Cerebellum (tissue), 4 donors: ENCODE measurements at places on chromosomes 2 and 18. TPM values are rescaled to one million over a fixed set of nuclear protein-coding genes. Genes with fewer than 3 reads are reported as not detected.

The PCGF1 gene
- 8.4 TPM for total RNA-seq

The ACMSD gene
- not detected for total RNA-seq

The DUSP2 gene
- total RNA-seq = 4.1 TPM

The IL1B gene
- total RNA-seq = 1.1 TPM

The PSMG2 gene
- 46.3 TPM for total RNA-seq

DNA sequence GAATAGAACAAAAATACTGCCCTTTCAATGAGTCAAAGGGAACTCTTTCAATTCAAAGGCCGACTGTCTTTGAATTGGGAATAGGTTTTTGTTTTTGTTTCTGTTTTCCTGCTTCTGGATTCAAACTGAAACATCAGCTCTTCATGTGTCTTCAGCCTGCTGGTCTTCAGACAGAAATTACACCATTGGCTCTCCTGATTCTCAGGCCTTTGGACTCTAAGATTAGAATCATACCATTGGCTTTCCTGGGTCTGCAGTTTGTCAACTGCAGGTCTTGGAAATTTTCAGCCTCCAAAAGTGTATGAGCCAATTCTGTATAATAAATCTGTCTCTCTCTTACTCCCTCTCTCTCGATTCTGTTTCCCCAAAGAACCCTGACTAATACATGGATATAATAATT is 31.1 kb downstream of the CTLA4 start:
- DNase-seq = no peak

DNA sequence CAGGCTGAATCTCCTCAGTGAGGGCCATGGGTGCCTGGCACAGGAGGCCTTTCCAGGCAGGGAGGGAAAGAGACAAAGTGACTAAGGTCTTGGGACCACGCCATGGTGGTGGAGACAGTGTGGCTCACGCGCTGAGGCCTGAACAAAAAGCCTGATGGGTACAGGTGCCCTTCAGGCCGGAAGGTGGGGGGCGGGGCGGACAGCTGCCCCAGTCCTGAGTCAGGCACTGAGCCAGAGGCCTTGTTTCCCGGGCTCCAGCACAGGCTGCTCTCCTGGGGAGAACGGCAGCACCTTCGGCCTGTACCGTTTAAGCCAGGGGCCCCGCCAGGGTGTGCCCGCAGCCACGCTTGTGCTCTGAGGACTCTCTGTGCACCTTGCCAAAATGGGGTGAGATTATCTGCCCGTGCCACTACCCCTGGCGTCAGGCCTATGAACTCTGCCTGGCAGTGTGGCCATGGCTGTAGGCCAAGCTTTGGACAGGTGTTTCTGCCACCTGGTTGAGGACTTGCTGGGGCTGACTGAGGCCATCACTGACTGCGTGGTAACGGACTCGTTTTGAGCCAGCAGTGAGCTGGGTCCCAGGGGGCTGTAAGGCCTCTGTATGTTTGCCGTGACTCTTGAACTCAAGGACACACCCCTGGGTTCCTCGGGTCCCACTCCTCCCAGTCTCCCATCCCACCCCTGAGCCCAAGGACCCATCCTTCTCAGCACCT is 31.7 kb upstream of the DNMT3A start:
- DNase-seq = peak; percentile 60

DNA sequence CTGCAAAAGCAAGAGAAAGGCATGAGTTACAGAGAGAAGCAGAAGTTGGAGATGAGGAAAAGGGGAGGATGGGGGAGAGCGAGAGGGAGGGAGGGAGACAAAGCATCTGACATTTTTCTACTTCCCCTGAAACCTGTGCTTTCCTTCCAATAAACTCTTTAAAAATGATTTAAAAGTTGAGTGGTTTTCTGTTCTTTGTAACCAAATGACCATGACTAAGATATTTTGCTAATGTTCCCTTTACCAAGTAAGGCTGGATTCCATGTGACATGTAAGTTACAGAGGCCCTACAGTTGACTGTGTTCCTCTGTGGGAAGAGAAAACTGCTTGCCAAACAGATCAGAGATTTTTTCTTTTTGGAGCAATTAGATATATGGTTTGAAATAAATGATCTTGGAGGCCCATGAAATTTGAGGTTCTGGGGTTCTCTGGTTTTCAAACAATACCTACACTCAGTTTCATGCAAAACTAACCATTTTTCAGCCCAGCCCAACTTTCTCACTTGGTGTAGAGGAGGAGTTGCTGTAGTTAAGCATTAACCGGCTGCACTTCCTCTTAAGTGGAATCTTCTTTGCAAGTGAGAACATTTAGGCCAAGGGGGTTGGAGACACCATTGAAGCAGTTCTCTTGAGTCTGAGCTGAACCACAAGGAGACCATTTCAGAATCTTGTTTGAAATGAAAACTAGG is 34.5 kb downstream of the INSIG2 start:
- no peak for DNase-seq

DNA sequence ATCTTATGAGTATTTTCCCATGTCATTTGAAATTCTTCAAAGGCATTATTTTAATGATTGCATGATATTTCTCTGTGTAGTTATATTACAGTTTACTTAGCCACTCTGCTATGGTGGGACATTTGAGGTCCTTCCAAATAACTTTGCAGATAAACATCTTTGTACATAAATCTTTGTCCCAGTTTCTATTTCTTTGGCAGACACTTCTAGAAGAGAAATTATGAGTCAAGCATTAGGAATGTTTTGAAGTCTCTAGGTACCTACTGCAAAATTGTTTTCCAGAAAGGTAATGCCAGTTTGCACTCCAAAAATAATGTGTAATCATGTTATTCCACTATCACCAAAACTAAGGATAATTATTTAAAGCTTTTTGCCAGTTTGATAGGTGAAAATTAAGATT is 149.7 kb downstream of the EN1 start:
- no peak for DNase-seq

DNA sequence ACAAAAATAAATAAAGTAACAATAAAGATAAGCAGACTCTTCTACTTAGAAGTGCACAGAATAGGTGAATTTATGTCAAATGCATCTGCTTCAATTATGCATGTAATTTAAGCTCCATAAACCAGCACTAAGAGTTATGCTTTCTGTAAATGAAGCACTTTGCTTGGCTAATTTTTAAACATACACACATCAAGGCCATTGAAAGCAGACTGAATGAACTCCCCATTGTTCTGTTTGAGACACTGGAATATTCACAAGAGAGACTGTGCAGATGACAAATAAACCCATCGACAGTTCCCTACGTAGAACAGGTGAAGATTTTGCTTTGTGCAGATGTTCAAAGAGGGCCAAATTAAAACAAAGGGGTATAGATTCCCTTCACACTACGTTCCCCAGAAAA is 133.4 kb downstream of the PID1 start:
- DNase-seq = no peak

DNA sequence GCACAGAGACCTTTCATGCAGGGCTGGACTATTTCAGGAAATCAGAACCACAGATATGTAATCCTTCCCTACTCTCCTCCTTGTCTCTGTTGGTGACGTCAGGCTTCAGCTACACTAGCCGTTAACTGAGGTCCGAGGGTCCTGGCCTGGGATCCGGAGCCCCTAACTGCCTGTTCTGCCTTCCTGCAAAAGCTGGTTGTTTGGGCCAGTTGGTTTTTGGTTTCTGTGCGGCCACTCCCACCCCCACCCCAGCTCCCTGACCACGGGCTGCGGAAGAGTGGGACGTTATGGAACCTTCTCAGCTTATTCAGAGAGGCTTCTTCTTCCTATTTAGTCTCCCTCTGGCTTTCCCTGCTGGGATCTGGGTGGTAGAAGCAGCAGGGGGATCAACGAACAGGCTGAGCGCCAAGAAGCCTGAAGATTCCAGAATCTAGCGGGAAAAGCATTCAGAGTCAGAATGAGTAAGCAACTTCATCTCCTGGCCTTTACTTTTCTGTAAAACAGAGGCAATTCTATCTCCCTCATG is 49.3 kb upstream of the ROCK2 start:
- DNase-seq = no peak

- no peak for DNase-seq
Observed at GRCh38 chr2:69210385-69210784, 176.6 kb downstream of the GFPT1 start.

DNA sequence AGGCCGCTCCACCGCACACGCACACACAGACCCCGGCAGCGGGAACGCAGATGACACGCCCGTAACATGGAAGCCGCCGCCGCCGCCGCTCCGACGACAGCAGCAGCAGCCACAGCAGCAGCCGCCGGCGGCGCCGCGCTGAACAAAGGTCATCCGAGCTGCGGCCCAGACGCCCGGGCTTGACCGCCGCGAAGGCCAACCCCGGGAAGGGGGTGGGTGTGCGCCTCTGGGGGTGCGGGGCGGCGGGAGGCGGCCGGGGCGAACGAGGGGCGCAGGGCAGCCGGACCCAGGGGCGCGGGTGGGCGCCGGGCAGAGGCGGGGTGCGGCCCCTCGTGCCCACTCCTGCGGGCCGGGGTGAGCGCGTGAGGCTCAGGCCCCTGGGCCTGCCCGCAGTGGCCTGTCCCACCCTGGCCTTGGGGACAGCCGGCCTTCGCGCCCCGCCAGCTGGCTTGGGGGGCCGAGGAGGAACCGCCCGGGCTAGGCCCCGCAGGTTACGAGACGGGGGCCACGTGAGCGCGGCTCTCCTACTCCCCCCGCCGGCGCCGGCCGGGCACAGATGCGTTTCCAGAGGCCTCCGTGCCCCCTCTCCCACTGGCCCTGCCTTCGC is 1.0 kb upstream of the ZNF532 start:
- DNase-seq = peak; percentile 50

DNA sequence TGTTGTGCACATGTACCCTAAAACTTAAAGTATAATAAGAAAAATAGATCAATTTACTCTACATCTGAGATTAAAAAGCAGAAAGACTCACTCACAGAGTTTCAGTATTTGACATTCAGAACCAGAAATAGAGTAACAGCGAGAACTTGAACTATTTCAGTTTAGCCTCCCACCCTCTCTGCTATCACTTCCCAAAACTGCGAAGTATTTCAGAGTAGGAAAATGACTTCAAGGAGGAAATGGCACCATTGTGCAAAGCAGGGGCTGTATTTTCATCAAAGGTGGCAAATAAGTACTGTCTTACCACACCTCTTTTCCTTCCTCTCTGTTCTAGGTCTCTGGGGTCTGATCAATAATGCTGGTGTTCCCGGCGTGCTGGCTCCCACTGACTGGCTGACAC is 13.6 kb downstream of the DHRS9 start:
- DNase-seq = no peak

- DNase-seq = no peak
Observed at GRCh38 chr2:60621688-60622429, 68.4 kb upstream of the BCL11A start.

- DNase-seq = no peak
Observed at GRCh38 chr2:19815746-19816145, 86.0 kb downstream of the TTC32 start.

DNA sequence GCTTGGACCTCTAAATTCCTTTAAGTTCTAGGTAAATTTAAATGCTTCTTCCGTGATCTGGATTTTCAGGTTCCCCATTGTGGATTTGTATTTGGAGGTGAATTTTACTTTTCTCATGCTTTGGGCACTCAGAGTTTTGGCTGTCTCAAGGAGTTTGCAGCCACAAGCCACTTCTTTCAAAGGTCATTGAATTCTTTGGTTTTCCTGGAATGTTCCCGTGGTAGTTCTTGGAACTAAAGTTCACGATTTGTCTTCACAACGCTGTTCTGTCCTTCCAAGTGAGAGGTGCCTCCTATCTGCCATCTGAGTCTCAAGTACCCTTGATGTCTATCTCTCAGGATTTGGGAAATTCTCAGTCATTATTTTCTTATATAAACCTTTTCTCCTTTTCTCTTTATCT is 1438.7 kb upstream of the ZEB2 start:
- no peak for DNase-seq
